ENCODE measurements at places on chromosomes 7 and 10.

- DNase-seq = no peak
These were observed 2.4 kb upstream of the EBF3 start for GRCh38 chr10:129966370-129966888.

GRCh38 chr7:388961-389701 is 99.2 kb downstream of the FOXL3 start:
- DNase-seq = no peak

DNA sequence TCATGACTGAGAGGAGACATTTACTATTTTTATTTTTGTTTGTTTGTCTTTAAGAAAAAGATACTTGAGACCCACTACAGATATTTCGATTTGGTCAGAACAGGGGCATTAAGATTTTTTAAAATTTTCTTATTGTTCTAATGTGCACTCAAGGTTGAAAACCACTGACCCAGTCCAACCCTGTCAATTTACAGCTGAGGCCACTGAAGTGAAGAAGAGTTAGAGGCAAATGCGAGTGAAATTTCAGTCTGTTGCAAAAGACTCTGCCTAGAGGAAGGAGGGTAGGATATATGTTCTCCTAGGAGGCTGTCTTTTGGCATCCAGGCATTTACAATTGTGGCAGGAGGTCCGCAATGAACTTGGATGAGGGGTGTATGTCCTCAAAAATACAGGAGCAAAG is 396.3 kb downstream of the RPS24 start:
- no peak for DNase-seq

DNA sequence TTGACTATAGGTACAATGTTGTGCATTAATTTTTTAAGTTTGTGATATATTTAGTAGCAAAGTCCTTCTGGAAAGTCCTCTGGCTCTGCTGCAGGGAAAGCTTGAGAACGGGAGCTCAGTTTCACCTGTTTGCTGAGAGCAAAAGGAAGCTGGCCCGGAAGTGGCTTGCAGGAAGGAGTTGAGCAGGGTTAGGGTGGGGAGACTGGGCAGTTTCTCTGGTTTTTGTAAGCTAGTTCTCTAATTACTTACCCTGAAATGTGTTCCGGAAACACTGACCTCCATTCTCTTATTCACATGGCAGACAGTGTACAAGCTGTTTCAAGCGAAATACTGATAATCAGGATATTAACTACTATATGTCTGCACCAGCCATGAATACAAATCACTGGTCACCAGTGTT is 22.3 kb downstream of the MAP3K8 start:
- no peak for DNase-seq

- no peak for DNase-seq
These were observed 14.3 kb downstream of the ADAM22 start for GRCh38 chr7:87948371-87948770.

GRCh38 chr7:94188350-94188749 is 184.2 kb upstream of the BET1 start:
- DNase-seq = no peak

DNA sequence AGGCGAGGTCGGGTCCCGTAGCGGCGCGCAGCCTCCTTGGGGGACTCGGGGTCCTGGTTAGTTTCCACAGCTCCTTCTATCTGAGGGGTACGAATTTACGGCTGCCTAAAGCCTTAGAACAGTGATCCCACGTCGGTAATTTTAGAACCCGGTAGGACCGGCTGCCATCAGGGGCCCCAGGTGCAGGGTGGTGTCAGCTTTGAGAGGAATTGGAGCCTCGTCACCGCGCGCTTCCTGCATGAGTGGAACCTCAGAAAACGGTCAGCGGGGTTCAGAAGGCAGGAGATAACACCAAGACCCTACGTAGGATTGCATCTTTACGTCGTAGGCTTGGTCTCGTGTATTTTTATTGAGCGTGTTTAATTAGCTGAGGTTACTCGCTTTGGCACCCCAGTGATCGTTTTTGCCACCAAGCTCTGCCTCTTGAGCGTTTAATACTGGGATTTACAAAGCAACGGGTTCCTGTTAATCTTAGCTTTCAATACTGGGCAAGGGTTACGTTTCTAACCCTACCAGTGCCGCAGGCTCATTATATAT is 443 bp downstream of the RNF32 start:
- DNase-seq = peak; percentile 79

GRCh38 chr7:23347682-23348180 is 48.6 kb downstream of the MALSU1 start:
- peak; percentile 25 for DNase-seq

All from ACHN (cell line).